ENCODE measurements at places on chromosomes 12 and 14.

DNA sequence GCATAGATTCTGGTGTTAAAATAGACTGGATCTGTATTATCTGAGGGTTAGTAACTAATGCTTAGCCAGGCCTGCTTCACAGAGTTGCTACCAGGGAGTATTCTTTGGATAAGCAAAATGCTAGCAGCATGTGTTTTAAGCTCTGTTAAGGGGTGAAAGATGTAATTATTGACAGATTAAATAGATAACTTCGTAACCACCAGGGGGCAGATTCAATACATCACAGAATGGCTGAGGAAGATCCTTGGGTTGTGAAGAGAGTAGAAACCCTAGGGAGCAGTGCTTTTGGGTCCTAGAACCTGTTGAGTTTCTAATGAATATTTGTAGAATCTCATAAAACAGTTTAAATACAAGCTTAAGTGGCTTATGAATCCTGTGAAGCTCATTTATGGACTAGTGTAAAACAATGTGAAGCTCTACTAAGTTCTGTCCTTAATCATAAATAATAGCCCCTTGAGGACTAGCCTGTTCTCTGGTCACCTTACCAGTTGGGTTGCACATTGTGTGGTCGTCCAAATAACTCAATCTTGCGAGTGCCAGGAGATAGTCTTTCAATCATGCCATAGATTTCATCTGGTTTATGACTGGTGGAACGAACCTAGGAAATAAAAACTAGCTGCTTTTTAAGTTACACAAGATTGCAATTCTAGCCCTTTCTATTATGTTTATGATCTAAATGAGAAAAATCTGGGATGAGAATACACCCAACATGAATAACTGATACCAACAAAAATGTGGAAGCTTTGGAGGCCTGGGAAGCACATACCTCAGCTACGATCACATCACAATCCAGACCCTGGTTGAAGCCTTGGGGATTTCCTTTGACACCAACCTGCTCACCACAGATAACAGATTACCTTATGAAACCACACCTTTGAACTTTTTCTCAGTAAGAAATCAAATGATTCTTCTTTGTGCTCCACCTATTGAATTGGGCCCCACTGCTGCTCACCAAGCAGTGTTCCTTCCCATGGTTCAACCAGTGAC, 12.3 kb downstream of the METTL3 start:
- peak; percentile 54 for DNase-seq

- DNase-seq, result no peak
Measured at GRCh38 chr12:13552830-13553229, 356.3 kb downstream of the EMP1 start.

- no peak for DNase-seq
Measured at GRCh38 chr12:90058704-90059103, 350.1 kb upstream of the ATP2B1 start.

GRCh38 chr12:119673634-119674033, 5.7 kb downstream of the PRKAB1 start:
- DNase-seq, result no peak

- peak; percentile 94 for DNase-seq
Measured at GRCh38 chr14:20934148-20934762, 21.0 kb upstream of the RNASE2 start.

DNA sequence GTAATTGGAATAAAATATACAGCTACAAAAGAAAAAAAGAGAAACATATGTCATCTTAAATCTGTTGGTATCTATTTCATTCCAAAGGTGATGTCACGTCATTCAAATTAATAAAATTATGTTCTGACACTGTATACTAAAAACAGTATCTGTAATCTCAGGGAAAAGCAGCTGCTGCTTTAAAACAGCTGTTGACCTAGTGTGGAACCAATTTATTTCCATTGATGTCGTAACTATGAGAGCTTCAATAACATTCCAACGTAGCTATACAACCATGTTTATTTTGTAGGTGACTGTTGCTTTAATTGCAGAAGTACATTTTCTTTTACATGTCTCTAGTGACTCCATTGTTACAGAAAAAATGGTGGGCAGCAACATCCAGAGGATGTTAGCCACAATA, 571.7 kb downstream of the RPS29 start:
- DNase-seq, result no peak

DNA sequence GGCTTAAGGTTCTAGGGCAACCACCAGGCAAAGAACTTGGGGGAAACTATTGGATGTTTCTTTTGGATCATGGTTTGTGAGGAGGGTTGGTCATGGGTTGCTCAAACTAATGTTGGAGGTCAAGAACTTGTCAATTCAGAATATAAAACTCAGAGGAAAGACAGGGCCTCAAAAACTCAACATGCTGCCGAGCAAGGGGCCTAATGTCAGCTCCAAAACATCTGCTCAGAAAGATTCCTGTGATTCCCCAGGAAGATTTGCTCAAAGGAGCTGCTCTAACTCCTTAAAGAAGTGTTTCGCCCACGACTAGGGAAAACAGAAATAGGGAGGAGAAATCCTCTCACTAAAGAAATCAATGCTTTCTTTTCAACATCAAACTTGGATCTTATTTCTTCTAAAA, 3.7 kb upstream of the IGF1 start:
- DNase-seq, result no peak

GRCh38 chr14:79057333-79057732, 887.2 kb downstream of the NRXN3 start:
- no peak for DNase-seq

GRCh38 chr14:93008381-93008780, 85.4 kb downstream of the CHGA start:
- no peak for DNase-seq
